ENCODE measurements at places on chromosomes 7 and 10.

DNA sequence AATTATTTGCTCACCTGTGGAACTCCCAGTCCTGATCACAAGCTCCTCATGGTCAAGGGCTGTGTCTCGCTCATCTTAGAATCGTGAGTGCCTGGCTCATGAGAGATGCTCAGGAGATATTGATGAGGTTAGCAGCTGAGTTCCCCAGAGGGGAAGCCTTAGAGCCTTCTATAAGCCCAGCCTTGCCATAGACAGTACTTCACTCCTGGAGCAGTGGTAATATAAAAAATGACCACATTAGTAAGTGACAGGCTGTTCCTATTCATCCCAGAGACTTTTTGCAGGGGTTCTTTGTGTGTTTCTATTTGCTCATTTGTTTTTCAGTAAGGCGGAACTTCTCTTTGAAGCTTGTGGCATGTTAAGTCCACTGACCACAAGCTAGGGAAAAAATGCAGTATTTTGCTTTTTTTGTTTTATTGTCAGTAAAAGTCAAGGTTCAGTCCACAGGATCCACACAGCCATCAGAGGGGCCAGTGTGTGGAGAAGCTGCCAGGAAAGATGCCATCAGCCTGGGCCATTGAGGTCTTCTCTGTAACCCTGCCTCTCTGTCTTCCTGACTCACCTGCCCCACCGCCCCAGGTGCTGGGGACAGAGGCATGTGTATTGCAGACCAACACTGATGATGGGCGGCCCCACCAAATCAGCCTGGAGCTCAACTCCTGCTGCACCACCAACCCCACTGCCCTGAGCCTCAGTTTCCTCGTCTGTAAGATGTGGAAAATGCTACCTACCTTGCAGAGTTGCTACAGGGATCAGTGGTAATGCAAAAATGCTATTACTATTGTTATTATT, 36.4 kb upstream of the JCAD start:
- no peak for DNase-seq

- DNase-seq = no peak
Observed at GRCh38 chr7:65462148-65462716, 88.6 kb downstream of the ZNF92 start.

DNA sequence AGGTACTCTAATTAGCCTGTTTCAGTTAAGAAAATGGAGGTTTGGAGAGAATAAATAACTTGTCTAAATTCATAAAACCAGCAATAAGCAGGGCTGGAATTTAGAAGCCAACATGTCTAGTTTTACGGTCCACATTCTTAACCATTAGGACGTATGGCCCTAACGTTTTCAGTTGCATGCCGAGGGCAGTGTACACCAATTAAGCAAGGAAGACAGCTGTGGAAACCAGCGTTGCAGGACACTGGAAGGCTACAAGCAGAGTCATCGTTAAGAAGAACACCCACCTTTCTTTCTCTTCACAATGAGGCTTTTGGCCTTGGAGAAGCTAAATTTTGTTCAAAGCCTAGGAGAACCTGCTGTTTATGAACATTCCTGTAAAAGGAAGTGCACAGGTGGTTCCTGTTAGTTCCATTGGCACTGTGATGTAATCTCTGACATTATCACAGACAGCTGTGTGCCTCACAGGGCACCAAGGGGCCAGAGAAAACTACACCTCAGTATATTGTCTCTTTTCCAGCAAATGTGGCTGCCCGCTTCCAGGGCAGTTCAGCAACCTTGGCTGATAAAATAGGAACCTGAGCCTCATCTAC, 21.0 kb downstream of the MPP7 start:
- DNase-seq = no peak

DNA sequence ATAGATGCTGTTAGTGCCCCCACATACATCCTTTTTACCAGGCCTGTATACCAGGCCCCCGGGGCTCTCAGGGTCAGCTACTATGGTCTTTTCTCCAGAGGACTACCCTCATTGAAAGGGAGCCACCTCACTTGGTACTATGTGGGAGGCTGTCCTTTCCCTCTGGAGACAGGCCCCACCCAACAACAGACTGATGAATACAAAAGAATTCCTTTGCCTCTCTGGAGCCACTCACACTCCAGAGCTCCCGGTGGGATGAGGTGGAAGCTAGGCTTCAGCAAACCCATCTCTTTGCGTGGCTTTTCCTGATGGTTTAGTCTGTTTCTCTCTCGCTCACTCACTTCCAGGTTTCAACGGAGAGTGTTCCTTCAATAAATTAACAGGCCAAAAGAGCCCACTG, 30.3 kb downstream of the ANKMY2 start:
- DNase-seq = no peak

- DNase-seq = no peak
Observed at GRCh38 chr10:33871061-33871956, 536.8 kb upstream of the NRP1 start.

DNA sequence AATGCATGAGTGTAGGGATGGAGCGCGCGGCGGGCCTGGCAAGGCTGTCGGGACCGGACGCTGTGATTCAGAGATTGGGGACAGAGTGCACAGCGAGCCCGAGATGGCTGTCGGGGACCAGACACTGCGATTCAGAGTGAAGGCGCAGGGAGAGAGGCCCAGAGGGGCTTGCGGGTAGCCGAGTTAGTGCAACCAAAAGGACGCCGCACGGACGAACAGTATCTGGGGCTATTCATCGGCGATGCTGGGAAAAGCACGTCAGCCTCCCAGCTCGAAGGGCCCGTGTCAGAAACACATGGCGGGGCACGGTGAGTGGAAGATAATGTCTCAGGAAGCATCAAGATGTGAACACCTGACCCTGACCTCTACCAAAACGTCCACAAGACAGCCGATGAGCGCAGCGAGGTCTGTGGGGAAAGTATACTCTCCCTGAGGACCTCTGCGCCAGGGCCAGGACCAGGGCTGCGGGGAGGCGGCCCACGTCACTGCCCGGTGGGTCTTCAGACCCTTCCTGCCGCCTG, 215.8 kb downstream of the ZMYND11 start:
- DNase-seq = no peak

DNA sequence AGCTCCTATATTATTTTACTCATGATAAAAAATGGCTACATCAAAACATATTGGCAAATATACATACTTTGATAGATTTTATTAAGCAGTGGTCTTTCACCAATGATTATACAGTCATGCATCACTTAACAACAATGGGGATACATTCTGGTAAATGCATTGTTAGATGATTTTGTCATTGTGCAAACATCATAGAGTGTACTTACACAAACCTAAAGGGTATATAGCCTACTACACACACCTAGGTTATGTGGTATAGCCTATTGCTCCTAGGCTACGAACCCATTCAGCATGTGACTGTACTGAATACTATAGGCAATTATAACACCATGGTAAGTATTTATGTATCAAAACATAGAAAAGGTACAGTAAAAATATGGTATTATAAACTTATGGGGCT, 98.9 kb upstream of the IL6 start:
- DNase-seq = no peak

- no peak for DNase-seq
Observed at GRCh38 chr10:50554995-50555568, 68.7 kb downstream of the SGMS1 start.

DNA sequence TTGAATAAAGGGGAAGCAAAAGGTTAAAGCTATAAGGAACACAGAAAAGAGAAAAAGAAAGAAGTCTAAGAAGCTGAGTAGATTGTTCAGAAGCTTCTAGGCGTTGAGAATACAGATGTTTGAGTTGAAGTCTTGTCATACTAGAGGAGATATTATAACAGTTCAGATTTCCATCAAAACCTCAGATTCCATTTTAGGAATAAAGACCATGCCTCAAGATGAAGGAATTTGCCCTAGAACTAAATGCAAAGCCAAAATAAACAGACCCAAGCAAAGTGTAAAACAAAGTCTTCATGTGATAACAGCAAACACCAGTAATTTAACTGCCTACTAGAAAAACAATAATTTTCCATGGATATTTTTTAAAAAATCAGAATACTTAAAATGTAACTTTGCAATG, 476.5 kb upstream of the POT1 start:
- no peak for DNase-seq

- no peak for DNase-seq
Observed at GRCh38 chr7:151310578-151310977, 31.0 kb upstream of the NUB1 start.

GRCh38 chr10:75405598-75406461, 4.3 kb upstream of the ZNF503 start:
- DNase-seq = no peak

- no peak for DNase-seq
Observed at GRCh38 chr7:134388336-134389019, 70.4 kb downstream of the AKR1B1 start.

GRCh38 chr7:42193471-42194129, 43.4 kb downstream of the GLI3 start:
- DNase-seq = no peak

DNA sequence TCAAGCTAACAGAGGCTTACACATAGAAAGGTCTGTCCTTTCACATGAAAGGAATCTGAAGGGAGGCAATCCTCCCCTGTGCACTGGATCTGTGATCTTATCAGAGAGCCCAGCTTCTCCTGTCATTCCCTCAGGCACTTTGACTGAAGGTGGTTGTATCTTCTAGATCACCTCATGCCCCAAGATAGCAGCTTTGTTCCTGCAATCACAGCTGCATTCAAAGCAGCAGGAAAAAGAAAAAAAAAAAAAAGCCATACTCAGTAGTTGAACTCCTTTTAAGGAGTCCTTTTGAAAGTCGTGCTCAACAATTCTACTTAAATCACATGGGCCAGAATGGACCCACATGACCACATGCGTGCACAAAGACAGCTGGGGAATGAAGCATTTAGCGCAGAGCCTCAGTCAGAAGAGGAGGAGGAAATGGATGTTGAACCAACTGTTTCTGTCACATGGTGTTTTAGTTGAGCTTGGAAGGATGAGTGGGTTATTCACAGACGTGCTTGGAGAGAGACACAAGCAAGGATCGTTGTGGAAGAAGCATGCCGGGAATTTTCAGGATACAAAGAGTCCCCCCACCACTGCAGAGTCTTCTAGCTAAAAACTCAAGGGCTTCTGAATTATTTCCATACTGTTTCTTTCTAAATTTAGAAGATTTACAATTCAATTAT, 13.0 kb upstream of the PFKP start:
- DNase-seq = no peak

DNA sequence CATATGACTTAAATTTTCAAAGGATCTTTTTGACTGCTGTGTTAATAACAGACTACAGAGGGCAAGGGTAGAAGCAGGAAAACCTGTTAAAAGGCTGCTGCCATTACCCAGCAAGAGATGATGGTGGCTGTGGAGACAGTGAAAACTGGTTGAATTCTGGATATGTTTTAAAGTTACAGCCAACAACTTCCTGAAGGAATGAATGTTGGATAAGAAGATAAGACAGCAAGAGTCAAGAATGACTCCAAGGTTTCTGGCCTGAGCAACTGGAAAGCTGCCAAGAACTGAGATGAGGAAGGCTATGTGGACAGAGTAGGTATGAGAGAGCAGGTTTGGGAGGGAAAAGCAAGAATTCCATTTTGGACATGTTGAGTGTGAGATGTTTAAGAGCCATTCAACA, 19.1 kb downstream of the CNOT4 start:
- DNase-seq = no peak

DNA sequence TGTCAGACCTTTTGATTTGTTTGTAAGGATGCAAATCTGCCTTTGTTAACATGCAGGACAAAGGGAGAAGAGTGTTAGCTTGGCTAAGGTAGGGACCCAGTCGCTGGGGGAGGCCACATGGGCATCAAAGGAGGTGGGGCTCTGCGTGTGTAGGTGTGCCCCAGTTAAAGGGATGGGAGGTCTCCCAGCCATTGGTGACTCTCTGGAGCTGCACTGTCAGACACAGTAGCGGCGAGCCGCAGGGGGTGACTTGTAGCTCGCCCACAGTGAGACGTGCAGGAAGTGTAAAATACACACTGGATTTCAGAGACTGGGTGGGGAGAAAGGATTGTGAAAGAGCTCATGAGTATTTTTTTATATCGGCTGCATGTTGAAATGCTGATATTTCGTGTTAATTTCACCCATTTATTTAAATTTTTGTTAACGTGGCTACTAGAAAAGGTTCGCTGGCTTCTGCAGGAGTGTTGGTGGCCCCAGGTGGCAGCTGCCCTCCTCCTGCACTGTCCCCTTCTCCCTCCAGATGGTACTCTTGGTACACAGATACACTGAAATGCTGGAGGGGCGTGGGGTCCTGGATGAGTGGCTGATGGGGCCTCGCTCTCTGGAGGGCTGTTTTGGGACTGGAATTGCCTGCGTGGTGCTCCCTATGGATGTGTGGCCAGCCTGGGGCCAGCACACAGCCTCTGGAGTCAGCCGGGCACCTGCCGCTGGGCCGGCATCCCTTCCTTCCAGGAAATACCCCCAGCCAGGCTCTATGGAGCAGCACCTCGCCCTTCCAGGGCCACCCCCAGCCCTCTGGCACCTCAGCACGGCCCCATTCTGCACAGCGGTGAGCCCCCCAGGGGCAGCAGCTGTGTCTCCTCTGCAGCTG, 59.2 kb downstream of the LHPP start:
- DNase-seq = no peak

DNA sequence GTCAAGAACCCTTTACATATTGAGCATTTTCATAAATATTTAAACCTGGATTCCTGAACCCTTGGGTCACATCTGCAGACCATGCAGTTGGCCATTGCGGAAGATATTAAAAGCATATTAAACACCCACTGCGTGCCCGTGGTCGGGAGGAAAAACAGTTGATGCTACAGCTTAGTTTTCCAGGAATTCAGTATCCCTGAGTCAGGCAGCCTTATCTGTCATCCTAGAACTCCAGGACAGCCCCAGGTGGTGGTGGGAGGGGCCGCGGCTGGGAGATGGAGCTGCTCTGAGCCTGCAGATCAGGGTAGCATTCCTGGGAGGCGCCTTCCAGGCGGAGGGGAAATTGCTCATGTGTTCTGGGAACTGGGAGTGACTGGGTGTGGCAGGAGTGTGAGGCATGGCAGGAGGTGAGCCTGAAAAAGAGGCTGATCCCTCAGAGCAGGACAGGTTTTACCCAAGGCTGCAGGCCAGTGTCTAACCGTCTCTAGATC, 222.9 kb upstream of the SH2B2 start:
- DNase-seq = no peak

DNA sequence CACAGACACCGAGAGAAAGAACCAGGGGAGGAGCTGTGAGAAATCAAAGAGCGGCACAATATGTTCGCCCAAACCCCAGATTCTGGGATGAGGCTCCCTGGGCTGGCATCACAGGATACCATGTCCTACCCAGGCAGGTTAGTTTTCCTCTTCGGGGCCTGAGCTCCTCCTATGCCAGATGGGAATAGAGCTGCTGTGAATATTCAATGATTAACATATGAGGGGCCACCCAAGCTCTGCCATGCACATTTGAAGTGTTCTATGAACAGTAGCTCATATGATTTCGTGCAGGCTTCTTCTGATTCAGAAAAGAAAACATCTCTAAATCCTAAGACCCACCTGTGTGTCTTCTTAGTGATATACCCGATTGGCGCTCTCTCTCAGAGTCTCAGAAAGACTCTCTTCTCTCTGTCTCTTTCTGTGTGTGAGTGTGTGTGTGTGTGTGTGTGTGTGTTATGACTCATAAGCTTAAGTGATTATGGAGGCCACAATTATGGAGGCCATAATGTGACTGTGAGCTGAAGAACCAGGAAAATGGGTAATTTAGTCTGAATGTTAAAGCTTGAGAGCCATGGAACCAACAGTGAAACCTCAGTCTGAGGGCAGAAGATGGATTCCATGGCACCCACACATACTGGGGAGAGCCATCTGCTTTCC, 220.5 kb downstream of the KLF6 start:
- no peak for DNase-seq

GRCh38 chr10:88592906-88593305, 6.3 kb downstream of the LIPJ start:
- no peak for DNase-seq
